ENCODE measurements at places on chromosomes 7 and 10. TPM values are rescaled to one million over a fixed set of nuclear protein-coding genes. Genes with fewer than 3 reads are reported as not detected.

DNA sequence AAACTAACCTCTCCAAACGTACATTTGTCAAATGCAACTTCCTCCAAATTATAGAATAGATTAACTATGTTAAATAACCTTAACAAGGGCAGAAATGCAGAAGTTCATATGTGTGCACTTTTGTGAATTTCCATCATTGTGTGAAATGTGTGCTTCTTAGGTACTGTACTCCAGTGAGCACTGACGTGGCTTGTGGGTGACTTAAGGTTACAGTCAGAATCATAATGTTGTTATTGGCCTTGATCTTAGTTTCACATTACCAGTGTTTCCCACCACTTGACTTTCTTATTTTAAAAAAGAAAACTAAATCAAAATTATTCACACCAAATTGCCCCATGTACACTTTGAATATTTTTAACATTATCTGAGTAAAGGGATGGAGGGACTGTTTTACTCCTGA lies 155.1 kb upstream of the FZD8 start:
- no peak for DNase-seq

GRCh38 chr10:86635402-86635801 lies 18.9 kb upstream of the OPN4 start:
- DNase-seq = no peak

- DNase-seq = no peak
Observed at GRCh38 chr7:13821152-13821787, 168.2 kb downstream of the ETV1 start.

DNA sequence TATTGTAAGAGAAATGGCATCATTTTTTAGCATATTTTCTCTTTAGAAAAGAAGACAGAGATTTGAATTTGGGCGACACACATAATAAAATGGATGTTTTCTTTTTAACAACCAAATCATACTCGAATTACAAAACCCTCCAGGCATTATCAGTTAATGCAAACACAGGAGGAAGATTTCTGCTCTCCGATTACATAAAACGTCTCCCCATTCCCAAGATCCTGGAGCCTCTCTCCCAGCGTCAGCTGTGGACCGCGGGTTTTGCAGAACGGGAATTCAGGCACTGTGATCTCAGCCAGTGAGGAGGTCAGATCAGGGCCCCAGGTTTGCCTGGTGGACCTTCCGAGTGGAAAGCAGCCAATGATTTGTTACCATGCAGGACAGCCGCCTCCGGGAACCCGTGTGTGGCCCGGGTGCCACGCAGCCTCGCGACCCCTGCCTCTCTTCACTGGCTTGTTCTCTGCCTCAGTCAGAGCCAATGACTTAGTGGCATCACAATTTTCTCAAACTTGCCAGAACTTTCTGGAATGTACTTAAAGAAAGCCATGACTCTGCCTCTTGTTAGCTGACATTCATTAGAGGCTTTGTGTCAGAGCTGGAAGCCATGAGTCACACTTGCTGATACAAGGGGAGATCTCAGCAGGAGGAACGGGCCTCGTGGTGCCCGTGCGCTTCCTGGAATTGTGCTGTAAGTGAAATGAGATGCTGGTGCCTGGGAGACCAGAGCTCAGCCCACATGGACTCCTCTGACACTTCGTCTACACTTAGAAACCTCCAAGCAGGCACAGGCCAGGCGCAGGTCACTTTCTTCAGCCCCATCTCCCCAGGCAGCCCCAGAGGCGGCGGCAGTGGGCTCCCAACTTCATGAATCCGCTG lies 246.1 kb downstream of the KLF6 start:
- DNase-seq = peak; percentile 59

GRCh38 chr10:121330563-121330962 lies 267.7 kb downstream of the FGFR2 start:
- no peak for DNase-seq

- no peak for DNase-seq
Observed at GRCh38 chr10:62583876-62584615, 209.9 kb downstream of the ZNF365 start.

DNA sequence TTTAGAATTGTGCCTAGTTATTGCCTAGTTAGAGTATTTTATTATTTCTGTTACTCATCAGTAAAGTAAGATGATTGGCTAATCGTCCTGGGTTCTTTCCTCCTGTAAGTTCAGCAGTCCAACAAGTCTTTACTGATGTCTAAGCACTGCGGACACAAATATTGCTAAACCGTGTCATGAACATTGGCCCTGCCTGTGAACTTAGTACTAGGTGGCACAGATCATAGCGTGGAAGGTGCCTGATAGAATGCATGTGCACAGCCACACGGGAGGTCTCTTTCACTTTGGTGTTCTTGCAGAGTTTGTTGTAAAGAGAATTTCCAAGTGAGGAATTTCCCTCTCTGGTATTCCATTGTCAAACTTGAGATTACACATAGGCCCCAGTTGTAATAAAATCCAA lies 38.0 kb downstream of the RBM33 start:
- DNase-seq = no peak

DNA sequence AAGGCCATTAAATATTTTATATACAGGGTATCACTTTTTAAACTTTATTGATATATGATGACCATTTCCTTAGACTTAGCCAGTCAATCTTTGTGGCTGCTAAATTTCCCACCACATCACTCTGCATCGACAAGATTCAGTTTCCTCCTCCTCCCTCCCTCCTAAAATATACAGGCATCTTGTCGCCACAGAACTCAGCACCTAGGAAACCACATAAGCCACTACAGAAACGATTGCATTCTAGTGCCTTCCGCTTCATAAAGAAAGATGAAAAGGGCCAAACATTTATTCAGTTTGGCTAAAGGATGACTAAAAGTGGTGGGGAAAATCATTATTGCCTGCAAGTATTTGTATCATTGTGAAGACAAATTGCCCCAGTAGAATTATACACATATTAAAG lies 30.7 kb downstream of the ERCC6 start:
- DNase-seq = no peak

DNA sequence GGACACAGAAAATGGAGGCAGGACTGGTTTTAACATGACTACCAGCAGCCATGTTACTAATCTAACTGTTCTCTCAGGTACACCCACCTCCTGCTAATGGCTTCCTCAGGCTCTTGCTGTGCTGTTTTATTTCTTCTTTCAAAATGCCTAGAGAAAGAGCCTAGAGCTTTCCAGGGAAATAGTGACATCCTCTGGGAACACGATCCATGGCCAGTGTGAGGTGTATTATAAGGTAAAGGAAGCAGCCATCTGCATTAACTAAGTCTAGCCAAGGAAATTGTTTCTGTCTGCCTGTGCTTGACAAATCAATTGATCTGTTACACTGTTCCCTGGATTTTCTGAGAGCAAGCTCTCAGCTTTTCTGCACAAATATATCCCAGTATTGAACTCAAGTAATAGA lies 42.2 kb upstream of the AOAH start:
- no peak for DNase-seq

- no peak for DNase-seq
Observed at GRCh38 chr10:75043256-75044131, 68.0 kb upstream of the SAMD8 start.

GRCh38 chr10:118868589-118868988 lies 113.8 kb upstream of the CACUL1 start:
- peak; percentile 74 for DNase-seq

- peak; percentile 62 for DNase-seq
Observed at GRCh38 chr7:110573862-110574528, 516.9 kb upstream of the LRRN3 start.

- DNase-seq = no peak
Observed at GRCh38 chr7:48347230-48347825, 176.1 kb downstream of the ABCA13 start.

DNA sequence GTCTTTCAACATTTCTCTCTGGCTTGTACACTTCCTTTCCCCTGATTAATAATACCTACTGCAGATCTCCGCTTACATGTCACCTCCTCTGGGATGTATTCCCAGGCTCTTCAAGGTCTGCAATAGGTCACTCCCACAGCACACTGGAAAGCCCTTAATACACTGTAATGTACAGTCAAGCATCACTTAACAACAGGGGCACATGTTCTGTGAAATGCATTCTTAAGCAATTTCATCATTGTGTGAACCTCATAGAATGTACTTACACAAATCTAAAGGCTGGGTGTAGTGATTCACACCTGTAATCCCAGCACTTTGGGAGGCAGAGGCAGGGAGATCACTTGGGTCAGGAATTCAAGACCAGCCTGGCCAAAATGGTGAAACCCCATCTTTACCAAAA lies 1.9 kb downstream of the COX15 start:
- peak; percentile 11 for DNase-seq

- peak; percentile 38 for DNase-seq
Observed at GRCh38 chr10:48309711-48310226, 3.3 kb downstream of the MAPK8 start.

Gene COBL
- 7.3 TPM for total RNA-seq

Gene GBX1
- not detected for total RNA-seq

Gene LIPJ
- not detected for total RNA-seq

Gene ZPBP
- not detected for total RNA-seq

Gene KNDC1
- total RNA-seq = 2.4 TPM

Gene GNAT3
- total RNA-seq = not detected

Gene SPDYE11
- not detected for total RNA-seq

Gene TMEM270
- total RNA-seq = not detected

Gene TMEM176A
- total RNA-seq = not detected

Gene MMP21
- total RNA-seq = not detected

Gene CALML5
- total RNA-seq = not detected

Gene INSYN2A
- total RNA-seq = 0.07 TPM
